ENCODE measurements at places on chromosomes 7 and 10. TPM values are rescaled to one million over a fixed set of nuclear protein-coding genes. Genes with fewer than 3 reads are reported as not detected.

GRCh38 chr10:642186-642890, 47.1 kb downstream of the DIP2C start:
- no peak for DNase-seq

DNA sequence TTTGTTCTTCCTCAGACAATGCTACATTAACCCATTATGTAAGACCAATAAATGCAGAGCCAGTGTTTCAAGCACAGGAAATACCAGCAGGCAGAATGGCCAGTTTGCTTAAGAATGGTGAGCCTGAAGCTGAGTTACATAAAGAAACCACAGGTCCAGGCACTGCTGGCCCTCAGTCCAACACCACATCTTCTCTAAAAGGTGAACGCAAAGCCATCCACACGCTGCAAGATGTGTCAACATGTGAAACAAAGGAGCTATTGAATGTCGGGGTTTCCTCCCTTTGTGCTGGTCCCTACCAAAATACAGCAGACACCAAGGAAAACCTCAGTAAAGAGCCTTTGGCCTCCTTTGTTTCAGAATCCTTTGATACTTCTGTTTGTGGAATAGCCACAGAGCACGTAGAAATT, 63.8 kb downstream of the TASOR2 start:
- no peak for DNase-seq

PTF1A gene
- total RNA-seq: not detected

- DNase-seq: no peak
Observed at GRCh38 chr7:101626758-101627157, 2.3 kb downstream of the MYL10 start.

MUC12 gene
- 0.30 TPM for total RNA-seq

Measured in left ventricle myocardium inferior (tissue), 1 donor.